ENCODE measurements at places on chromosomes 5 and 9.

DNA sequence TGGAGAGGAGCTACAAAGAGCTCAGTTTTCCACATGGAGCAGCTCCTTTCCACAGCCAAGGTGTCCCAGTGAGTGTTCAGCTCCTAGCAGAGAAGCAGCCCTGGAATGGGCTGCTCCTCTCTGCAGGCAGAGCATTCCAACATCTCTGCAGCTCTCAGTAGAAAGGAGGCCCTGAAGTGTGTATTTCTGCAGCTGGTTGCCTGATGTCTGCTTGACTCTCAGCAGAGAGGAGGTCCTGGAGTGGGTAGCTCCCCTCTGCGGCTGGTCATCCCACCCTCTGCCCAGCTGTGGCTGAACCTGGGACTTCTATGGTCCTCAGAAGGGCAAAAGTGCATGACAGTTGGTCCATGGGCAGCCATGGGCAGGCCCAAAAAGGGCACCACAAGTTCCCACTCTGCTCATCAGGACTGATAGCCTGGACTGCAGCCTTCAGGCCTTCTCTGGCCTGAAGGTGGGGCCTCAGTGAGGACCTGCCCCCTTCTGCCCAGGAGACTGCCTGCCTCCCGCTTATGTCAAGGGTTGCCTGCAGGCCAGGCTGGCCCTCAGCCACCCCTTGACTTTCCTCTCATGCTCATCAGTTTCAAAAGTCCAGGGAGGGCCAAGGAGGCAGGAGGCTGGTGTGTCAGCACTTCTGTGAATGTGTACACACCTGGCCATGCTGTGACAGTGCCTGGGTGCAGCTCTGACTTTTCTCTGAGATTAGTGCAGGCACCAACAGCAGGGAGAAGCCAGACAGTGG is 605.9 kb upstream of the FAM174A start:
- DNase-seq = no peak

DNA sequence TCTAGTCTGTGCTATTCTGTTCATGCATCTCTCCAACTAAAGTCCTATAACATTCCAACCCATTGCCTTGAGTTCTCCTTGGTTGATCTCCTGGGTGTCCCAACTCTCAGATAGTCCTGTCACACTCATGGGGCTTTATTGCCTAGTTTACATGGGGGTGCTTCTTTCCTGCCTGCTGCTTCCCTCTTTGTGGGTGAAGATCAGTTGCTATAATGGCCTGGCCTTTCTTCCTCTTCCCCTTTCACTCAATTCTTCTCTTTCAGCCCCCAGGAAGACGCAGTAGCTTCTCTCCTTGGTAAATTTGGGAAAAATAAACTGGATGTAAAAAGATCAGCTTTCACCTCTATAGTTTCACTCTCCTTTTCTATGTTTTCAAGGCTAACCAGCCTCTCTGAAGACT is 66.5 kb downstream of the PTCD2 start:
- no peak for DNase-seq

- DNase-seq = peak; percentile 13
These were observed 142.5 kb downstream of the ACER2 start for GRCh38 chr9:19551124-19551929.

GRCh38 chr5:79573983-79574890 is 38.0 kb upstream of the TENT2 start:
- no peak for DNase-seq

DNA sequence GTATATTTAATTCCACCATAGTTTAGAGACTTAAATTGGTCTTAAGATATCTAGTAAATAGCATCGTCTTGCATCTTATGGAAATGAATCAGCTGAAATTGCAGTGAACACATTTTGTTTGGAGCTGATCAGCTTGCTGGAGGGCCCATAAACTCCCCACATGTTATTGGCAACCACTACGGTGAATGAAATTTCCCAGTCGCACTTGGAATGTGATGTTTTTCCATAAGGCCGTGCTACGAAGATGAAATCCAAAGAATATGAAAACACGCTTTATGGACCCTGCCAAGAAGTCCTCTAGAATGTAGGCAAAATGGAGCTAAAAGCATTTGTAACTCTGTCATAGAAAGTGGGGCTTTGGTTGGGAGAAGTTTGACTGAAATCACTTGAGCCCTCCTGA is 572.1 kb downstream of the ACTL7B start:
- no peak for DNase-seq

DNA sequence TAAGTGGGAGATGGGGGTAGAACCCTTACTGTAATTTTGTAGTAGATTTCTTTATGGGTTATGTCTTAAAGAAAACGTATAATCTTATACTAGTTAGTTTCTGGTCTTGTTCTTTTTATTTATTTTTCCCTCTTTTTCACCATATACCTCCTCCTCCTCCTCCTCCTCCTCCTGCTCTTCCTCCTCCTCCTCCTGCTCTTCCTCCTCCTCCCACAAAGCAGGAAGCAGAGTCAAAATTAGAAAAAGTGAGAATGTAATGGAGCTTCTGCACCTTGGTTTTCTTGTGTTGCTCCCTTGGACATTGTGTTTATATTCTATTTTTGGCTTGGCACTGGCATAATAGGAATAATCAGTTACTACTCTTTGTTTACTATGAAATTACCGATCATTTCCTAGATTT is 4.5 kb downstream of the MACIR start:
- DNase-seq = no peak
